Bladder microvascular endothelial cell (primary cell): ENCODE measurements at places on chromosomes 4 and X. TPM values are rescaled to one million over a fixed set of nuclear protein-coding genes. Genes with fewer than 3 reads are reported as not detected.

Gene SLITRK4
- 2.9 and 4.3 TPM in 2 replicates for total RNA-seq

Gene F8A3
- total RNA-seq: 0.76 and 1.1 TPM in 2 replicates

Gene SAGE1
- total RNA-seq: not detected in 2 replicates

Gene PABPC5
- total RNA-seq: 0.49 and 0.94 TPM in 2 replicates

Gene CXorf65
- not detected in 2 replicates for total RNA-seq

Gene MAGED2
- 158 and 234 TPM in 2 replicates for total RNA-seq

Gene SOWAHD
- not detected in 2 replicates for total RNA-seq

Gene SPACA5
- not detected in 2 replicates for total RNA-seq

Gene POU3F4
- total RNA-seq: not detected in 2 replicates

Gene STBD1
- total RNA-seq: 0.82 and 3.1 TPM in 2 replicates

Gene TREX2
- 2.1 and 7.3 TPM in 2 replicates for total RNA-seq

Gene FGFRL1
- total RNA-seq: 4.9 and 33.3 TPM in 2 replicates

Gene AWAT2
- 0.25 TPM in 1 of 2 replicates, not detected in the other for total RNA-seq

Gene HS6ST2
- under 0.01 and 0.13 TPM in 2 replicates for total RNA-seq

Gene RPL36A
- total RNA-seq: 499 and 727 TPM in 2 replicates

Gene ABCG2
- 2.6 and 14.9 TPM in 2 replicates for total RNA-seq

Gene LDB2
- total RNA-seq: 114 and 441 TPM in 2 replicates

Gene TENM3
- total RNA-seq: 4.2 and 46.7 TPM in 2 replicates

Gene USP51
- 0.49 and 2.6 TPM in 2 replicates for total RNA-seq

Gene ARMCX2
- 12.1 and 66.4 TPM in 2 replicates for total RNA-seq

Gene FABP2
- not detected in 2 replicates for total RNA-seq

Gene CBR4
- 12.6 and 14.5 TPM in 2 replicates for total RNA-seq

Gene SNCA
- total RNA-seq: 49.5 and 191 TPM in 2 replicates

Gene NAP1L3
- 0.16 and 0.50 TPM in 2 replicates for total RNA-seq

Gene NXT2
- 2.9 and 5.2 TPM in 2 replicates for total RNA-seq

Gene KANTR
- 4.0 and 12.6 TPM in 2 replicates for total RNA-seq

Gene KLHL13
- total RNA-seq: 0.82 and 0.97 TPM in 2 replicates

Gene MSL3
- total RNA-seq: 29.3 and 31.4 TPM in 2 replicates

Gene BTK
- not detected in 2 replicates for total RNA-seq

Gene SSX3
- not detected in 2 replicates for total RNA-seq

Gene TEC
- total RNA-seq: 1.8 and 2.3 TPM in 2 replicates

Gene IL15
- 3.3 and 3.6 TPM in 2 replicates for total RNA-seq

Gene COL4A6
- 0.16 and 0.44 TPM in 2 replicates for total RNA-seq

Gene SPANXD
- total RNA-seq: not detected in 2 replicates

Gene NUP54
- 44.0 and 50.3 TPM in 2 replicates for total RNA-seq

Gene CLIC2
- 5.4 and 10.4 TPM in 2 replicates for total RNA-seq

Gene SH3RF1
- 7.0 and 11.1 TPM in 2 replicates for total RNA-seq

Gene HSPA4L
- total RNA-seq: 2.4 and 14.5 TPM in 2 replicates

Gene GLRA3
- total RNA-seq: not detected in 2 replicates

Gene GUCY1A1
- total RNA-seq: 0.65 and 33.7 TPM in 2 replicates

Gene ASB5
- total RNA-seq: not detected in 2 replicates

Gene SSX4B
- not detected in 2 replicates for total RNA-seq

Gene PPEF1
- total RNA-seq: not detected in 2 replicates

Gene ADGRG2
- not detected in 2 replicates for total RNA-seq

Gene TMPRSS11D
- 0.16 TPM in 1 of 2 replicates, not detected in the other for total RNA-seq

Gene GAB3
- total RNA-seq: 8.3 and 13.9 TPM in 2 replicates

Gene GLRA2
- not detected in 2 replicates for total RNA-seq

Gene ADGRG4
- under 0.01 and 0.06 TPM in 2 replicates for total RNA-seq

Gene POU4F2
- total RNA-seq: not detected in 2 replicates

Gene KLB
- total RNA-seq: 0.06 TPM in 1 of 2 replicates, not detected in the other

Gene XPNPEP2
- not detected in 2 replicates for total RNA-seq

Gene CENPVL1
- not detected in 2 replicates for total RNA-seq

Gene SCML2
- 0.65 and 2.5 TPM in 2 replicates for total RNA-seq

Gene DNAAF6
- not detected in 2 replicates for total RNA-seq

Gene CENPVL2
- total RNA-seq: not detected in 2 replicates
